ENCODE measurements at places on chromosomes 7 and 10.

DNA sequence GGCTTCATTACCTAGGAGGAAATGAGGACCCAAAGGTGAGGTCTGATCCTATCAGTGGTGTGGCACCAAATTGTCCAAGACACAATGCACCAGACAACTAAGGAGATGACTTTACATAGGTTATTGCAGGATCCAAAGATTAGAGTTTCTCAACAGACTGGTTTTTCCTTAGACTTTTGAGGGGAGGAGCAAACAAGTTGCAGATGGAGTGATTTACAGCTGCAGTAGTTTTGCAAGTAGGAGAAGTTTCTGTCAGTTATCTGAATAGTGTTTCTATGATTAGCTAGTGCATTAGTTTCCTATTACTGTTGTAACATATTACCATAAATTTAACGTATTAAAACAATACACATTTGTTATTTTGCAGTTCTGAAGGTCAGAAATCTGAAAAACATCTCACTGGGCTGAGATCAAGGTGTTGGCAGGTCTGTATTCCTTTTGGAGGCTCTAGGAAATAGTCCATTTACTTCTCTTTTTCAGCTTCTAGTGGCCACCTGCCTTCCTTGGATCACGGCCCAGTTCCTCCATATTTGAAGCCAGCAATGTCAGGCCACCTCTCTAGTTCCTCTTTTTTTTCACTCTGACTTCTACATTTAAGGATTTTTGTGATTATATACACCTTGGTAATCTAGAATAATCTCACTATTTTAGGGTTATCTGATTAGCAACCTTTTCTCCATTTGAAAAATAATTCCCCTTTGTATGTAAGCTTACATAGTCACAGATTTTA lies 994.9 kb downstream of the REEP3 start:
- no peak for DNase-seq

- DNase-seq: no peak
Observed at GRCh38 chr7:471866-472639, 47.6 kb downstream of the PDGFA start.

GRCh38 chr10:64261092-64261491 lies 739.9 kb downstream of the REEP3 start:
- DNase-seq: no peak

- DNase-seq: no peak
Observed at GRCh38 chr7:81162771-81163525, 244.1 kb upstream of the SEMA3C start.

DNA sequence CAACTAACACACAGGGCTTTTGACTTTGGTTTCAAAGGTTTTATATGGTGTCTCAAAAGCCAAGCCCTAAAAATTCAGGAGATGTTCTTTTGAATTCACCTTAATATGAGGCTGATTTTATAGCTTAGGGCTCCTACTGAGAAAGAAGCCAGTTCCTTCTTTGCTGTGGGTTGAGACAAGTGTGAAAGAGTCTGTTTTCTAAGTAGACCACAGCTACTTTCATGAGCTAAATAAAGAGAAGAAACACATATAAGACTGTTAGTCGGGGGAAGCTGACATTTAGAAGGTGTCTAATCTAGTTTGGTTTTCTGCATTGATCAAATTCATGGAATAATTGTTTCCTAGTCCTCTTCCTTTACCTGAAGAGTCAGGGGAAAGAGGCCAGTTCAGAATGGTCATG lies 332.1 kb upstream of the CELF2 start:
- no peak for DNase-seq

GRCh38 chr10:3277566-3277965 lies 105.0 kb upstream of the PITRM1 start:
- DNase-seq: no peak

GRCh38 chr10:119412244-119413092 lies 130.1 kb downstream of the RGS10 start:
- no peak for DNase-seq

- DNase-seq: no peak
Observed at GRCh38 chr10:30996481-30997005, 35.1 kb downstream of the ZNF438 start.

GRCh38 chr7:30980194-30980593 lies 16.4 kb downstream of the GHRHR start:
- DNase-seq: no peak

- no peak for DNase-seq
Observed at GRCh38 chr10:47244560-47245500, 55.2 kb upstream of the GDF10 start.

- no peak for DNase-seq
Observed at GRCh38 chr10:21493784-21494183, 31.7 kb downstream of the SKIDA1 start.

DNA sequence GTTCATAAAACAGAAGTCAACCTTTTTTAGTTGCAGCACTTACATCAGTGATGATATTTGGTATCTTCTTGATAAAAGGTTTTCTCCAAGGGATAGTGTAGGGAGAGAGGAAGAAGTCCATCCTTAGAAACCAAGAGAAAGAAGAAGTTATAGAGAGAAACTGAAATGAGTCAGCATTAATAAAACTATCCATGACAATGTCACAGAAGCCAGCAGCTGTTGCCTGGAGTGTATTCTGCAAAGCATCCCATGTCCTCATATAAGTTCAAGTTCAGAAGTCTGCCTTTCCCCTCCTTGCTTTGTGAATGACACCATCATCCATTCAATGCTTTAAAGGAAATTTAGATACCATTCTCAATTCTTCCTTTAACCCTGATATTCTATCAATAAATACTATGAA lies 14.4 kb upstream of the COL1A2 start:
- DNase-seq: no peak

- DNase-seq: no peak
Observed at GRCh38 chr10:3755440-3756359, 29.3 kb downstream of the KLF6 start.

- DNase-seq: no peak
Observed at GRCh38 chr10:82267960-82268359, 393.0 kb downstream of the NRG3 start.

- DNase-seq: no peak
Observed at GRCh38 chr10:122018951-122019413, 30.0 kb downstream of the TACC2 start.

GRCh38 chr7:152624228-152624627 lies 51.7 kb downstream of the XRCC2 start:
- DNase-seq: no peak

DNA sequence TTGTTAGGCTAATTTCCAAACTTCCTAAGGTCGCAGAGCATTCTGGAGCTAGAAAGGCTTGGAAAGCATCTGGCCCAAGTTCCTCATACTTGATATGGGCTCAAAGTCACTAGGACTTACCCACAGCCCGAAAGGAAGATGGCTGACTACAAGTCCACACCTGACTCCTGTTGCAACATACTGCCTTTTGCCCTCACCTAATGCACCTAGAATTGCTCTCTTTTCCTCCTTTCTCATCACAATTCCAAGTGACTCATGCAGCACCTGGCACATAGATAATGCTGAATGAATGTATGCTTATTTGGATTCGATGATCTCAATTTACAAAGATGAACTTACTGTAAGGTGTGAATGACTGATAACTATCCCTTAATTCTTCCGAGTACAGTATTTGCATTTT lies 131.5 kb downstream of the SORBS1 start:
- no peak for DNase-seq

GRCh38 chr7:6161463-6162330 lies 110.7 kb downstream of the CYTH3 start:
- DNase-seq: no peak

DNA sequence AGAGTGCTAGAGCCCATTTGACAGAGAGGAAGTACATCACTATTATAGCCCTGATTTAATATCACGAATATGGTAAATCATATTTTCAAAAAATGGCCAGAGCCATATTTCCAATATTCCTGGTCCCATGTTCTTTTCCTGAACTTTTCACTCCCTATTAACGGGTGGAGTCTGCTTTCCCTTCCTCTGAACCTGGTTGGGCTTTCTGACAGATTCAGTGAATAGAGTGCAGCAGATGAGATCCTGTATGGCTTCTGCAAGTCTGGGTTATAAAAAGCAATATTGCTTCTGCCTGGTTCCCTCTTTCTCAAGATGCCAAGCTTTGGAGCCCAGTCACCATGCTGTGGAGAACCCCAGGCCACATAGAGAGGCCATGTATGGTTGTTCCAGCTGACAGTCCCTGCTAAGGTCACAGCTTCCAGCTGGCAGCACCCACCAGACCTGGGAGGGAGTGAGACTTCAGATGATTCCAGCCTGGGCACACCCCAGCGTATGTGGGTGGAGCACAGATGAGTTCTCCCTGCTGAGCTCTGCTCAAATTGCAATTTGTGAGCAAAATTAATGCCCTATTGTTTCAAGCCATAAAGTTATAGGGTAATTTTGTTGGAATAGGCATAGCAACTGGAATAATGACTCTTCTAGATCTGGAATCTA lies 17.9 kb upstream of the CHCHD3 start:
- no peak for DNase-seq

DNA sequence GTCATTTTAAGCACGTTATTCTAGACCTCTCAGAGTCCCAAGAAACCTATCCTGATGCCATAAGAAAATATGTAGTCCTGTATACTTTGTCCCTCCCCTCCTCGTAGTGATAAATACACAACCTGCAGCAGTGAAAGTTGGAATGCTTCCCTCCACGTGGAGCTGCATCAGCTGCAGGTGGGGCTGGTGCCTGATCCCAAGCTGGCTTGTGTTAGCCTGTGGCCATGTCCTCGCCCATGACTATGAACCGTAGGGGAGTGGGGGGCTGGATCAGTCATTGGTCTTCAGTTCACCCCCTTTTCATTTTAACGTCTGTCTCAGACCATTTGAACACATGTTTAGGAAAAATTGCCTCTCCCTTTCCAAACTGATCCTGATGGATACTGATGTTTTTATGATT lies 171.4 kb upstream of the HABP2 start:
- no peak for DNase-seq

GRCh38 chr7:92691578-92691977 lies 101.4 kb upstream of the FAM133B start:
- peak; percentile 57 for DNase-seq

DNA sequence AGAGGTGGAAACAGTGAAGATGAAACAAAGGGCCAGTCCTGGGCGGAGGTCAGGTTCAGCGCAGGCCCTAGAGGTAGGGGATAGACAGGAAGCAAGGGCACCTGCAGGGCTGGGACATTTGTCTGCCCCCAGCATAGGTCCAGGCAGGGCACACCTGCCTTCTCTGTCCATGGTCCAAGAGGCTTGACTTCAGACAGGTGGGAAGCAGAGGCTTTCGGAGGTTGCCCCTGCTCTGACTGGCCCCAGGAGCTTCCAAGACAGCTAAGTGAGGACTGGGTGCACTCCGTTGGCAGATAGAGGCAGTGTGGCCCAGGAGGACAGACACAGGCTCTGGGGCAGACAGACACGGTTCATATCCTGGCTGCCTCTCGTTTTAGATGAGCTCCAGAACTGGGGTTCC lies 71.6 kb upstream of the GRB10 start:
- DNase-seq: no peak

DNA sequence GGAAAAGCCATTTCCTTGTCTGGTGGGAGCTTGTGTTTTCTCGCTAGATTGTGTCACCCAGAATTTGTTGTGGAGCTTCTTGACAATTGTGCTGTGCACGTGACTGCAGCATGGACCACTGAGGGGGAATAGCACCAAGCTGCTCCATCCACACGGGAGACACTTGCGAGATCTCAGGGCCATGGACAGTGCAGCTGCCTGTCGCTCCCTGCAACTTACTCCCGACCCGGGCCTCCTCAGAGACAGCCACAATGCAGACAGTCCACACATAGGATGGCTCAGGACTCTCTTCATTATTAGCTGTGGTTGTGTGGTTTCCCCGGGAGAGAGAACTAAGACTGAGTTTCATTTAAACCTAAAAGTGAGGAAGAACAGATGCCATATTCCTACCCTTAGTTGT lies 673.2 kb upstream of the GALNT17 start:
- DNase-seq: no peak

DNA sequence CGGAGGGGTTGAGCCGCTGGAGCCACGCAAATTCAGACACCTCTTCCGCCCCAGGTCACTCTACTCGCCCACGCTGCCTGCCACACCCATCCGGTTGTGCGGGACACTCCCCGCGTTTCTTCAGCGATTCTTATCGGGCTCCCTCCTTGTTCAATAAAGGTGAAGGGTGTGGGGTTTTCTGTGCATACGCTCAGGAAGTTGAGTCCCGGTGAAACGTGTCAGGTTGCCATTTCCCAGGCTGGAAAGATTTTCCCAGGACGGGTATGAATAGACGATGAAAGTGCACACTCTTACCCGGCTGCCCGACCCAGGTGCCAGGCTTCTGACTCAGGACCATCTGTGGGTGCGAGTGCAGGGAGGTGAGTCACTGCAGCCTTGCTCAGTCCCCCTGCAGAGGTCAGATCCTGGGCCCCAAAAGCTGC lies 22.0 kb downstream of the KLF6 start:
- no peak for DNase-seq

DNA sequence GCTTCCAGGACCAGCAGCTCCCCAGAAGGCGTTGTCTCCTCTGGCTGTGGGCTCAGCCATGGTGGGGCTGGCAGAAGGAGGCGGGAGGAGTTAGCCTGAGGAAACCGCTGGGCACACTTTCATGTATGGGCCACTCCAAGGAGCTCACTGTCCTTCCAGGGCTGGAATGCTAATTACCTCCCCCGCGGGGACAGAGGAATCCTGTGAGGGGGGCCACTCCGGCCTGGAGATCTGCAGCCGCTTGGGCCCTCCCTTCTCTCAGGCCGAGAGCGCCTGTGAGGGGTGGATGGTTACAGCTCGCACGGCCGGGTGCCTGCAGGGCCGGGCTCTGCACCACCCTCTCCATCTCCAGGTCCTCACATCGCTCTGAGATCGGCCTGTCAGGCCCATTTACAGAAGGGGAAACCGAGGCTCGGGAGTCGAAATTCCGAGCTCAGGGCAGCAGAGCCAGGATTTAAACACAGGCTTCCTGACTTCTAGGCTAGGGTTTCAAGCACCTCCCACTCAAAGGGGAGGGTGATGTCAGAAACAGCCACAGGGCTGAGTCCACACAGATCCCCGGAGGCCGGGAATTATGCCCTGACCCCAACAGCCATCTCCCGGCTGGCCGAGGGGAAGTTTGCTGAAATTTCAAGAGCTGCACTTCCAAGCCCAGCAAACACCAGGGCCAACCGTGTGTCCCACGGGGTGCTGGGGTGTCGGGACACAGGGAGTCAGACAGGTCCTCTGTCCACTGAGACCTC lies 59.1 kb downstream of the PDGFA start:
- DNase-seq: no peak

- DNase-seq: no peak
Observed at GRCh38 chr10:118948786-118949185, 80.7 kb upstream of the NANOS1 start.

All from hematopoietic multipotent progenitor cell treated with erythropoietin and hydrocortisone succinate and interleukin-3 and kit ligand, for 17 days (in vitro differentiated cells).